Activated T-cell treated with anti-CD3 and anti-CD28 coated beads, Interleukin-2, amount 50 U/mL, for 72 hours (primary cell): ENCODE measurements at places on chromosomes 16 and 17. TPM values are rescaled to one million over a fixed set of nuclear protein-coding genes. Genes with fewer than 3 reads are reported as not detected.

The CFAP97D1 gene
- total RNA-seq: not detected

The IRX5 gene
- total RNA-seq: 1.4 TPM

DNA sequence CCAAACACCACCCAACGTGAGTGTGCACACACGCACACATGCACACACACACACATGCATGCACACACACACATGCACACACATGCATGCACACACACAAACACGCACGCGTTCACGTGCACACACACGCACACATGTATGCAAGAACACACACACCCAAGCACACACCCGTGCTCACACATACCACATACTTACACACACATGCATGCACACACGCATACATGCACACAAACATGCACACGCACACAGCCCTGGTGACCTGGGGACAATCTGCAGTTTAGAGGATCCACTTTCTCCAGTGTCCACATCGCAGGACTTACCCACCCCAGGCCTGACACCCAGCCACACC is 6.2 kb downstream of the USH1G start:
- H3K4me3 ChIP-seq: no peak overlapping the region
- DNase-seq: no peak
- no peaks in the 10 kb centered on the region for H3K4me1 ChIP-seq
- H3K27ac ChIP-seq: no peak overlapping the region

The PKMYT1 gene
- total RNA-seq: 112 TPM

The INCA1 gene
- not detected for total RNA-seq

DNA sequence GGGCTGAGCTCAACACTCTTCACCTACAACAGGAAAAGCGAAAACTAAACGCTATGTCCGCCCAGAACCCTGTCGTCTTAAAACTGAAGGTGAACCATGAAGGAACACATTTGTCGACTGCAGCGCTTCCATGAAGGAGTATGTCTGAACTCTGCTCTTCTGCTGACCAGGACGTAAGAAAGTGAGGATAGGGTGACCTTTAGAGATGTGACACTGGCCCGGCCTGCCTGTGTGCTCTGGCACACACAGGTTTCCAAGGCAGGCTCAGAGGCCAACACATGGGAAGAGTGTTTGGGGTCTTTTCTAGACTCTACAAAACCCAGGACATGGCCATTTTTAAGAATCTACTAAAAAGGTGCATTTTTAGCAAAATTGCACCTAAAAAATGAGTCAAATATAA is 21.1 kb downstream of the MARF1 start:
- peaks cover 4% of the 10 kb centered on the region for H3K4me1 ChIP-seq
- DNase-seq: no peak
- H3K4me3 ChIP-seq: no peak overlapping the region
- H3K27me3 ChIP-seq: no peaks in the 10 kb centered on the region

- no peaks in the 10 kb centered on the region for H3K4me1 ChIP-seq
- H3K27ac ChIP-seq: no peak overlapping the region
- H3K27me3 ChIP-seq: no peaks in the 10 kb centered on the region
- H3K36me3 ChIP-seq: no peaks in the 10 kb centered on the region
These were observed 140.6 kb downstream of the CDK5R1 start for GRCh38 chr17:32627239-32627996.

GRCh38 chr17:59607817-59608403 is 11.8 kb upstream of the CLTC start:
- no peak overlapping the region for H3K4me3 ChIP-seq
- no peaks in the 10 kb centered on the region for H3K27me3 ChIP-seq
- H3K4me1 ChIP-seq: peaks cover 3% of the 10 kb centered on the region
- H3K27ac ChIP-seq: no peak overlapping the region
- peaks cover 7% of the 10 kb centered on the region for H3K36me3 ChIP-seq
- peak; percentile 38 for DNase-seq

The GPR179 gene
- total RNA-seq: 0.60 TPM

The KRTAP1-3 gene
- not detected for total RNA-seq

- peaks cover 3% of the 10 kb centered on the region for H3K36me3 ChIP-seq
- peak within 1 kb of the TSS; percentile 76 for H3K27ac ChIP-seq
- peak; percentile 90 for DNase-seq
These were observed at the start of gene BLMH for GRCh38 chr17:30291543-30292285. Gene BLMH (minus strand): TSS chr17:30291944. CDS start chr17:30291819, 125 bp downstream.

GRCh38 chr16:85448557-85449190 is 164.4 kb upstream of the GSE1 start:
- no peak overlapping the region for H3K27ac ChIP-seq
- H3K4me1 ChIP-seq: peaks cover 19% of the 10 kb centered on the region
- peak; percentile 22 for DNase-seq
- no peaks in the 10 kb centered on the region for H3K36me3 ChIP-seq

DNA sequence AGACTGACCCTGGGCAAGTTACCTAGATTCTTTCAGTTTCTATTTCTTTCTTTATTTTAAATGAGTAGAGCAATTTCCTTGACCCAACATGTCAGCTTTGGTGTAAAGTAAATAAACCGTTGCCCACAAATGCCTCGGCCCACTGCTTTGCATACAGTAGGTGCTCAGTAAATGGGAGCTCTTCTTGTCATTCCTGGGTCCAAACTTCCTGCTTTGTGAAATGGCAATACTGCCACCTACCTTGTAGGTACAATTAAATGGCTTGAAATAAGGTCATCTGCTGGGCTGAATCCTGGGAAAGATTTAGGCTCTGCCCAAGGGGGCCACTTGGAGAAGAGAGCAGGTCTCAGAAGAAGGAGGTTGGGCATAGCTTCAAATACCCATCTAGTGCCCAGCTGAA is 253.0 kb downstream of the HS3ST3B1 start:
- H3K4me3 ChIP-seq: no peak overlapping the region
- no peak for DNase-seq
- H3K27ac ChIP-seq: no peak overlapping the region
- no peaks in the 10 kb centered on the region for H3K27me3 ChIP-seq
- peaks cover 9% of the 10 kb centered on the region for H3K4me1 ChIP-seq
- H3K36me3 ChIP-seq: no peaks in the 10 kb centered on the region

The CAVIN1 gene
- 4.3 TPM for total RNA-seq

DNA sequence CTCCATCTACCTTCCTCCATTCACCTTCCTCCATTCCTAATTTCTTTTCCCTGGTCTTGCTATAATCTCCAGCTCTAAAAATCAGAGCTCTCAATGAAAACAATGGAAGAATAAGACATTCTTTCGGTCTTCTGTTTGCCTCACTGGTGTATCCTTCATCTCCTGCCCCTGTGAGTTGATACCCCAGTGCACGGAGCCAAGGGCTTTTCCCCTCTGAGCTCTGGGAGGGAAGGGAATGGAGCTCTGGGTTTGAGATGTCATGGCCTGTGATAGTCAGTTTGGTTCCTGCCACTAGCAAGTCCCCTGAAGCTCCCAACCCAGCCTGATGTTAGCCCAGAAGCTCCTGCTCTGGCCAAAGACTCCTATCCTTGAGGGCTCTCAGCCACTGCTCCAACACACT is 36.6 kb upstream of the DNAH9 start:
- no peaks in the 10 kb centered on the region for H3K27me3 ChIP-seq
- no peak overlapping the region for H3K4me3 ChIP-seq
- H3K4me1 ChIP-seq: no peaks in the 10 kb centered on the region
- H3K27ac ChIP-seq: no peak overlapping the region

DNA sequence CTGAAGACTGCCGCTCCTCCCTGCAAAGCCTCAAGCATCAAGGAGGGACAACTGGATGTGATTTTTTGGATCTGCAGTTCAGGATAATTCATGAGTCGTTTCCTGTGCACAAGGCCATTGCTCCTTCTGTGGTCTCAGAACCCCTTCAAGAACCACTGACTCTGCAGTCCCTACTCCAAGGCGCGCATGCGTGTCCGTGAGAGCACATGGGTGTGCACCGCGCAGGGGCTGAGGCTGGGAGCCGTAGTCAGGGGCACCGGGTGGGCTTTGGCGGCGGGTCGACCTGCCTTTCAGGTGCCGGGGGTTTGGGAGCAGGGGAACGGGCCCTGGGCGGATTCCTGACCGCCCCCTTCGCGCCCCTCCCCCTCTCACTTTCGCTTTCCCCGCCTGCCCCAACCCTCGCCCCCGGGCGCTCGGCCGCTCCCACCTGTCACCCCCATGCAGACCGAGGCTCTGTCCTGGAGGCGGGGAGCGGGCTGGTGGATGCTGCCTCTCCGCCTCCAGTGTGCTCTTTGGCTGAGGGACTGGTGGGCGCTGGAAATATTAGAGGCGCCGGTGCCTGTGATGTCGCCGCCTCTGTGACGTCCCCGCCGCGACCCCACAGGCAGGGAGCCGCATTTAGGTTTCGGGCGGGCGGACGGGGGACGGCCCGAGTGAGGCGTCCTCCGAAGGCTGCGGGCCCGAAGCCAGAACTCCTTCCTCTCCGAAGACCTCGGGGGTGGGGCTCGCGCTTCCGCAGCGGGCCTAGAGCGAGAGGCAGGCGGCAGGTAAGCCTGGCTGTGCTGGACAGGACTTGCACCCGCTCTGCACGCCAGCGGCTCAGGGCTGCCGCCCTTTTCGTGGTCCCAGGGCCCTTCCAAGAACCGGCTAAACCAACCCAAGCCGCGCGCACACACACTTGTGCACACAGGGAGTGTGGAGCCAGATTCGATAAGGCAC is at the start of gene SPATA32:
Gene SPATA32 (minus strand): TSS at position 518 of the 939 bp plus-strand sequence. CDS start 78 bp downstream, at position 440.
- H3K27me3 ChIP-seq: no peaks in the 10 kb centered on the region
- H3K36me3 ChIP-seq: peaks cover 5% of the 10 kb centered on the region
- DNase-seq: peak; percentile 77
- peak within 1 kb of the TSS; percentile 79 for H3K4me3 ChIP-seq

The XPO6 gene
- total RNA-seq: 276 TPM

The HOXB4 gene
- total RNA-seq: 3.3 TPM

GRCh38 chr17:79732254-79732653 is 1.5 kb downstream of the ENPP7 start:
- peak overlapping the region; percentile 68 for H3K4me3 ChIP-seq
- H3K4me1 ChIP-seq: peaks cover 14% of the 10 kb centered on the region
- no peaks in the 10 kb centered on the region for H3K27me3 ChIP-seq
- DNase-seq: no peak
- no peak overlapping the region for H3K27ac ChIP-seq

GRCh38 chr16:60073376-60073775 is 1339.3 kb upstream of the GOT2 start:
- H3K27me3 ChIP-seq: no peaks in the 10 kb centered on the region
- DNase-seq: no peak
- H3K36me3 ChIP-seq: no peaks in the 10 kb centered on the region
- H3K4me1 ChIP-seq: no peaks in the 10 kb centered on the region
- no peak overlapping the region for H3K4me3 ChIP-seq

GRCh38 chr17:64340557-64340956 is 50.1 kb downstream of the PECAM1 start:
- no peaks in the 10 kb centered on the region for H3K27me3 ChIP-seq
- DNase-seq: no peak
- H3K27ac ChIP-seq: no peak overlapping the region
- H3K4me3 ChIP-seq: no peak overlapping the region
- peaks cover 21% of the 10 kb centered on the region for H3K4me1 ChIP-seq
- H3K36me3 ChIP-seq: no peaks in the 10 kb centered on the region
